ENCODE measurements at places on chromosomes 1 and 21. TPM values are rescaled to one million over a fixed set of nuclear protein-coding genes. Genes with fewer than 3 reads are reported as not detected.

GRCh38 chr1:2330035-2330434 is 61.3 kb downstream of the MORN1 start:
- DNase-seq: no peak

- DNase-seq: no peak
Measured at GRCh38 chr1:233005703-233006102, 55.3 kb downstream of the NTPCR start.

- DNase-seq: no peak
Measured at GRCh38 chr1:243814718-243815117, 35.3 kb downstream of the AKT3 start.

GRCh38 chr1:212457740-212458338 is 25.1 kb downstream of the NENF start:
- peak; percentile 80 for DNase-seq

DNA sequence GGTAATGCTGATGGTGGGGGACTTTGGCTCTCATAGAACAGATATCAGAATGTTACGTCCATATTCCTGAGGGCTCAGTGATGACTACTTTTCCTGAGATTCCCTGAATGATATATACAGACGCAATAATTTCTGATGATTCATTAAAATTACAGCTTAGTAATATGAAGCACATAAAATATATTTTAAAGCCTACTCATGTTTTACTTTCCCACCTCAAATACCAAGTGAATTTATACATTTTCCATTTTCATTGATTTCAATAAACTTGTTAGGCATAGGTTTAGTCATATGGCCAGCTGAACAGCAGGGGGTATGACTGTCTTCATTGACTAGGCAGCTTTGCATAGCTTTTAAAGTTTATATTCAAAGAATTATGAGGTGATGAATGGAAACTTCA is 26.2 kb upstream of the PDC start:
- no peak for DNase-seq

DNA sequence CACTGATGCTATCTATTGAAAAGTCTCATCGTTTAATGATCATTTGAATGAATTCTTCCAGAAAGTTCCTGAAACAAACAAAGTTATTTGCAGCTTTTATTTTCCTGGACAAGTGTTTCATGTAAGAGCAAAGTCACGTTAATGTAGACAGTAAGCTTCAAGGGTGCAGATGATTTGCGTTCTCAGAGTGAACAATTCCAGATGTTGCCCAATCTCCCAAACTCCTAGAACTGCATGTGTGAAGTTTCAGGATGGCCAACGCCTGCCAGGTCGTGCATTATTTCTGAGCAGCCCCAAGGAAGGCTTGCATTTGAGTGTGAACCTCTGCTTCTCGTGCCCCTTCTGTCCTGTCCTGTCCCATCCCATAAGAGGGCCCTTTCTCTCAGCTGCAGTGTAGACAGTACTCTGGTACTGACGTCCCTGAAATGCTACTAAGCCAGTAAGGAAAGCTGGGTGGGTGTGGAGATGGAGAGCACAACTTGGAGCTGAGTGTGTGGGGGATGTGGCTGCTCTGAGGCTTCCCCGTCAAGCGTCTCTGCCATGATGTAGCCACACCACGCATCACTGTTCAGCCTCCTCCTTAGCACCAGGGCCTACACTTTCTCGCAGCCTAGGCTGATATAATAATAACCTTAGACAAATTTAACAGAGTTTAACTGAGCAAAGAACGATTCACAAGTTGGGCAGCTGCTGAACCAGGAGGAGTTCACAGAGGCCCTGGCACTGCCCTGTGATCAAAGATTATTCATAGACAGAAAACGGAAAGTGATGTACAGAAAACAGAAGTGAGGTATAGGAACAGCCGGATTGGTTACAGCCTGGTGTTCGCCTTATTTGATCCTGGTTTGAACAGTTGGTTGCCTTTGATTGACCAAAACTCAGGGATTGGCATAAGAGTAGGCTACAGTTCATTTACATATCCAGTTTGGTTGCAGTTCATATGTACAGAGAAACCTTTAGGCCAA is 50.4 kb downstream of the RHOU start:
- no peak for DNase-seq

DNA sequence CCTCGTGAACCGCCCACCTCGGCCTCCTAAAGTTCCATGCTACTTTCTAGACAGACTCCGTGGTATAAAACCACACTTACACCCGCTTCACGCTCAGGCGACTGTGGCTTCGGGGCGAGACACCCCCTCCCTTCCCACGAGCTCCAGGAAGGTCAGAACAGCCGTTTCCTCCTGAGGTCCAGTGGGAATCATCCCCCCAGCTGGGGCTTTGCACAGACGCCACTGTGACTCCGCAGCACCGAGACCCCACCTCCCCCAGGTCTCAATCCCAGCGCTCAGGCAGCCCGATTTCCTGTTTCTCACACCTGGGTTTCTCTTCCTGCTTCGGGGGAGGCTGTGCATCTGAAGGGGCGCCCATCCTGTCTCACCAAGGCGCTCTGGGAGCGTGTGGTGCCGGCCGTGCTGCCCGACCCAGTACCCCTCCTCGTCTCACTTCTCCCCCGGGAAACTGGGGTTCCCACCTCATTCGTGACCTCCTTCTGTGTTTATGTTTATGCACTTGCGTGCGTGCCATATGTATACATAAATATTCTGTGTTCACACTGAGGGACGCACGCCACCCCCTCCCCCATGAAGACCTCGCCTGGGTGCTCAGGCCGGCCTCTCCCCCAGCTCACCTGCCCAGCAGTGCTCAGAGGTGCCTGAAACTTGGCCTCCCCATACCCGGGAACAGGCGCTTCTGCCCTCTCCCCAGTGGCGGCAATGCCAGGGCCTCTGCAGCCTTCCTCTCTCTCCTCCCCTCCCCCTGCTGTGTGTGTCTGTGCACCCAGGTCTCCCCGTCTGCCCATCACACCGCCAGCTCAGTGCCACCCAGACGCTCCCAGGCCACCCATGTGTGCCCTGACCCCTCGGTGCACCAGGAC is 14.6 kb downstream of the SLC35E2B start:
- DNase-seq: peak; percentile 70

Gene ENAH
- not detected for total RNA-seq

DNA sequence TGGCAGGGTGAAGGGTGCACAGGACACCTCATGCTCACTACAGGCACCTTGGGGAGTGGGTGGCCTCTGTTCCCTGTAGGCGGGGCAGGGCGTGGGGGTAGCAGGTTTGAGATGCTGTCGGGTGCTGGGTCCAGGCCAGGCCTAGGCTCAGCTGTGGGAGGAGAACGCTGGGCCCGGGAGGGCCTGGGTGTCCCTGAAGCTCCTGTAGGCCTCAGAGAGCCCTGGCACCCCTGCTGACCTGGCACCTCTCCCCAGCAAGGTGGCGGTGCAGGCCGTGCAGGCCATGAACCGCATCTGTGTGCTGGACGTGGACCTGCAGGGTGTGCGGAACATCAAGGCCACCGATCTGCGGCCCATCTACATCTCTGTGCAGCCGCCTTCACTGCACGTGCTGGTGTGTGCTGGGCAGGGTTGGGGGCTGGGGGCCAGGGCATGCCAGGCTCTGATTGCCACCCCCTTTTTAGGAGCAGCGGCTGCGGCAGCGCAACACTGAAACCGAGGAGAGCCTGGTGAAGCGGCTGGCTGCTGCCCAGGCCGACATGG is 2.5 kb upstream of the GJC2 start:
- no peak for DNase-seq

Gene TDRD10
- total RNA-seq: not detected

DNA sequence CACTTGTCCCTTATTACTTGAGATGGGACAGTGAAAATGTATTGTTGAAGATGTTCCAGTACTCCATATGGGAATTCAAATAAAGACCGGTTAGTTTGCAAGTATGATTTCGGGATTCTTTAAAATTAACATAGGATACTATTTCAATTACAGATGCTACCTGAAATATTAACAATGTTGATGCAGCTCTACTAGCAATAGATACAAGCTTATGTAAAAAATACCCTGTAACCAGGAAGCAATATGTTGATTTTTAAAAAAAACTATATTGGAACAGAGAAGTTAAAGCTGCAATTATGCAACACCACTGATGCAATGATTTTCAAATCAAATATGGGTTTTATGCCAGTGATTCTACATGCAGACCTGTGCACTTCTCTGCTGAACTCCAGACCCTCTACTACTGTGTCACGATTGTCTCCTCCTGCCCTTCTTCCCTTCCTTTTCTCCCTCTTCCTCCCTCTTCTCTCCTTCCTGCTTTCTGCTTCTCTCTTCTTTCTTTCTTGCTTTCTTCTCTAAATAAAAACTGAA is 179.2 kb downstream of the ATP6V1G3 start:
- DNase-seq: no peak

- no peak for DNase-seq
Measured at GRCh38 chr1:31787261-31787660, 23.1 kb upstream of the ADGRB2 start.

DNA sequence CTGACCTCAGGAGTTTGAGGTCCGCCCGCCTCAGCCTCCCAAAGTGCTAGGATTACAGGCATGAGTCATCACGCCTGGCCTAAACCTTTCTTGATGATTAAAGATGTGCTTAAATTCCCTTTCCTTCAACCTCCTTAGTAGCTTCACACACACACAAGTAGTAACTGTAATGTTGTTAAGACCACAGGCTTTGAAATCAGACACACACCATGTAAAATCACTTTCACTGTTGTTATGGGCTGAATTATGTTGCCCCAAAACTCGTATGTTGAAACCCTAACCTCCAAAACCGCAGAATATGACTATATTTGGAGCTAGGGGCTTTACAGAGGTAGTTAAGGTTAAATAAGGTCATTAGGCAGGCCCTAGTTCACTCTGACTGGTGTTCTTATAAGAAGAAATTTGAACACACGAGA is 180.2 kb downstream of the NR5A2 start:
- no peak for DNase-seq

Gene CR1
- 0.08 TPM for total RNA-seq

- peak; percentile 7 for DNase-seq
Measured at GRCh38 chr1:7407980-7408770, 362.9 kb upstream of the VAMP3 start.
